ENCODE measurements at places on chromosomes 16 and 17.
A peak's percentile ranks its signal among the peaks of the same experiment; 100 is the strongest.

DNA sequence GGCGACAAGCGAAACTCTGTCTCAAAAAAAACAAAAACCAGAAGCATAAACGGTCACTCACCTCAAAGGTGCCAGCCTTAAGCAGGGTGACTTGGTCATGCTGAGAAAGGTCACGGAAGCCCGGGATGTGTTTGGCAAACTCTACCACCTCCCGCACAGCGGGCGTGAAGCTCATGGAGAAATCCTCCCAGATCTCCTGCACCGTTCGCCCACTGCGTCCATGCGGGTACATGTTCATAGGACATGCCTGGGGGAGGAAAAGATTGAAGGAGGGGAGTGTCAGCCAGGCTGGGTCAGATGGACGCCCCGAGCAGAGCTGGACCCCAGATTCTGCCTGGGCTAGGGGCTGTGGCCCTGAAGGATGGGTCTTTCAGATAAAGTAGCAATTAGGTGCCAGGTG is 5.5 kb downstream of the NR1D1 start:
- DNase-seq = no peak

DNA sequence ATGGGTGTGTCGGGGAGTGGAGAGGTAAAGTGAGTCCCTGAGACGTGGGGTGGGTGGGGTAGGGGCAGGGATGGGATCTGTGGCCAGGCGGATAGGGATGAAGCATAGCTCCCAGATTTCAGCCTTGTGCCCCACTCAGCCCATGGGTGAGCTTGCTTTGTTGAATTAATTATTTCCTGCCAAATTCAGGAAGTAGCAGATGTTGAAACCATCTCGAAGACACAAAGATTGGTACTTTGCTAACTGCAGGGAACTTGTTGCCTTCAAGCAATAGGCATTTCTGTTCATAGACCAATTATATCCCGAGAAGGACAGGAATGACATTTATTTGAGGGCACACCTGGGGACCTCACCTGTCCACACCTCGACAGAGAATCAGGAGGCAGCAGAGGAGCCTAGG is 11.0 kb upstream of the C16orf74 start:
- no peak for DNase-seq

DNA sequence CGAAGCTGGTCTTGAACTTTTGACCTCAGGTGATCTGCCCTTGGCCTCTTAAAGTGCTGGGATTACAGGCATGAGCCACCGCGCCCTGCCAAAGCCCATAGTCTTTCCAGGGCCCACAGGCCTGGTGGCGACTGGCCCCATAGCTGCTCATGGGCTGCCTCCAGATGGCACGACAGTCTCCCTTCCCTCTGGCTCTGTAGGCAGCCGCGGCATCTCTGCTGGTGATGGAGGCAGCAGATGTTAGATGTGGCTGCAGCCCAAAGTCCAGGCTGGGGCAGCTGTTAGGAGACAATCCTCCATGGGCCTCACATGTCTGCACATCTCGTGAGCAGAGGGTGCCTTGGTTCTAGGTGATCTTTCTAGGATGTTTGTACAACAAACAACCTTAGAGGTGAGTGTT is 69.7 kb upstream of the DNAJA2 start:
- no peak for DNase-seq

DNA sequence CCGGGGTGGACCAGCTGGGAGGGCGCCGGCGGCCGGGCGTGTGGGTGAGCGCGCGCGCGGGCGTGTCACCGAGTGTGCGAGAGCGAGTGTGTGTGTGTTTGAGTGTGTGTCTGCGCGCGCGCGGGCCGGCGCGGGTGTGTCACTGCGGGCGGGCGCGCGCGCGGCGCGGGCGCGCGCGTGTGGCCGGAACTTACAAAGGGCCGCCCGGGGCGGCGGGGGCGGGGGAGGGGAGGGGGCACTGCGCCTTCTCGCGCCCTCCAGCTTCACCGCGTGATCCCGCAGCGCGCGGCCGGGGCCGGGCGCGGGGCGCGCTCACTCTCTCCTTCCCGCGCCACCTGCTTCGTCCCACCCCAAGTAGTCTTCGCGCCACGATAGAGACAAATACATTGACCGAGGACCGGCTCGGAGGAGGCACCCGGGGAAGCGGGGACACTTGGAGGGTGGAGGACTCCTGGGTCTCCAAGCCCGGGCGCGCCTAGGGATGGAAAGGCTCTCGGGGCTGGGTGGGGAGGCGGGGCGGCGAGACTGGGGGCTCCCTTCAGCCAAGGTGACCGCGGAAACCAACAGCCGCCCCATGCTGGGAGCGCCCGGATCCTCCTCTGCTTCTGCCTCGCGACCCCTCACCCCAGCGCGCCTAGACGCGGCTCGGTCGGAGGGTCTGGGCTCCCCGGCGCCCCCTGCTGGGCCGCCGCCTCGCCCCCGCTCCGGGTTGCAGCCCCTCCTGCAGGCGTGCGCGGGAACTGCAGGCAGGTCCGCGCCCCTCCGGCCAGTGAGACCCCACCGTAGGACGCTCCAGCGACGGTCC is at the start of gene SRCIN1:
Gene SRCIN1 (minus strand): TSS at position 112 of the 805 bp plus-strand sequence. CDS start 247 bp downstream, outside the sequence.
- DNase-seq = no peak

GRCh38 chr16:69522732-69523404 is 42.9 kb upstream of the NFAT5 start:
- DNase-seq = no peak

- peak; percentile 60 for DNase-seq
Measured at GRCh38 chr17:42673885-42674754, 2.7 kb downstream of the PLEKHH3 start.

DNA sequence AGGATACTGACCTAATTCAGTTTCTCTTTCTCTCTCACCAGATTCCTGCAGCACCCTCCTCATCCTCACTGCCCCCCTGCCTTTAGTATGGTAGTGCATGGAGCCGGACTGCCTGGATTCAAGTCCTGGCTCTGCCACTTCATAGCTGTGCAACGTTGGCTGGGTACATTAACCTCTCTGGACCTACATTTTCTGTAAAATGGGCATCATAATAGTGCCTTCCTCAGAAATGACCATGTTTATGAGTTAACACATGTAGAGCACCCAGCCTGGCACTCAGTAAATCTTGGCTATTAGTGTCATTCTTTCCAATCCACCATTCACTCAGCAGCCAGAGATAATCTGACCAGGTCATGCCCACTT is 7.3 kb downstream of the UNC119 start:
- DNase-seq = no peak

- no peak for DNase-seq
Measured at GRCh38 chr16:56298116-56298515, 106.8 kb downstream of the GNAO1 start.

DNA sequence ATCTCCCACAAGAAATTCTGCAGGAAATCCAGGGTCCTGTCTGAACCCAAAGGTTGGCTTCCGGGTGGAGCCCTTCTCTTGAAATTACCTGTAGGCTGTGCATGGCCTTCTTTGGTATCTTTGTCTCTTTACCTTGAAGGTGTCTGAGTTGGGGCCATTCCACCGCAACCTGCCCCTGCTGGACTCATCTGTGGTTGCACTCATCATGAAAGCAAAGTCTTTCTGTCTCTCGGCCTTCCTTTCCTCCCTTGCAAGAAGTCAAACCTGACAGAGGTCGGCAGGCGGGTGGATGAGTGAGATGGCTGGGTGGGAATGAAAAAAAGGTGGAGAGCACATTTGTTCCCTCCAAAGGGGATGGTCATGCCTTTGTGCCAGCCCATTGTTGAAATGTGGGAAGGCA is 25.1 kb downstream of the SALL1 start:
- DNase-seq = no peak

GRCh38 chr16:23857256-23857880 is 21.6 kb downstream of the PRKCB start:
- no peak for DNase-seq

GRCh38 chr17:56887552-56888467 is 26.0 kb downstream of the TRIM25 start:
- no peak for DNase-seq

DNA sequence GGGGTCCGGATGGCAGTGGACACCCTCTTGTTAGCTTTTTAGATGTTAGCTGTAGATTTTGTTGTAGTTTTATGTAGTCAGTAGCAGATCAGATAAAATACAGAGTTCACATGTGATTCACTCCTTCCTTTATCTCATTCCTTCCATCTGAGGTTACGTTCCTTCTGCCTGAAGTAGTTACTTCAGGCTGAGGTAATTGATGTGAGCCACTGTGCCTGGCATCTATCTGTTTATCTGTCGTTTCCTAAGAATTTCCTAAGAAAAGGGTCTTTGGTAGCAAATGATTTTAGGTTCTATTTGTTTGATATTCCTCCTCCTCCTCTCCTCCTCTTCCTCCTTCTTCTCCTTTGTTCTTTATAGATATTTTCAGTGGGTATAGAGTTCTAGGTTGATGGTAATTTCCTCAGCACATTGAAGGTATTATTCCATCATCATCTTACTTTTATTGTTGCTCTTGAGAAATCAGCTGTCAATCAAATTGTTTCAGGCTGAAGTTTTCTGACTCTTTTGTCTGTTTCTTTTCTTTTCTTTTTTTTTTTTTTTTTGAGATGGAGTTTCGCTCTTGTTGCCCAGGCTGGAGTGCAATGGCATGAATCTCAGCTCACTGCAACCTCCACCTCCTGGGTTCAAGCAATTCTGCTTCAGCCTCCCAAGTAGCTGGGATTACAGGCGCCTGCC is 29.6 kb upstream of the FBXO47 start:
- DNase-seq = no peak

GRCh38 chr16:56608876-56609462 is 585 bp downstream of the MT2A start:
- DNase-seq = no peak

GRCh38 chr16:1221628-1222552 is 3.2 kb downstream of the TPSG1 start:
- no peak for DNase-seq

DNA sequence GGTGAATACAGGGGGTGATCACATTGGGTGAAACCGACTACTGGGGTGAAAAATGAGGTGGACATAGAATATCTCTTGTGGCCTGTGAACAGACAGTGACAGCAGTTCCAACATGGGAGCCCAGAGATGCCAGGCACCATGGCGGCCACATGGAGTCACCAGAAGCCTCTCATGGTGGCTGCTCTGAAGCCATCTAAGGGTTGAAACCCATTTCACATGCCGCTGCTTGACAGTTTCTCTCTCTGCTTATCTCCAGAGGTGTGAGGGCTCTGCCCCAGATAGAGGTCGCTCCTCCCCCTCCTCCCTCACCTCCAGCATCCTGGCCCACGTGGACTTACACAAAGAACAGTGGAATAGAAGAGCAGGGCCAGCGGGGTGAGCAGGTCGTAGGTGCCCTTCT is 37.9 kb upstream of the PIK3R6 start:
- DNase-seq = no peak

DNA sequence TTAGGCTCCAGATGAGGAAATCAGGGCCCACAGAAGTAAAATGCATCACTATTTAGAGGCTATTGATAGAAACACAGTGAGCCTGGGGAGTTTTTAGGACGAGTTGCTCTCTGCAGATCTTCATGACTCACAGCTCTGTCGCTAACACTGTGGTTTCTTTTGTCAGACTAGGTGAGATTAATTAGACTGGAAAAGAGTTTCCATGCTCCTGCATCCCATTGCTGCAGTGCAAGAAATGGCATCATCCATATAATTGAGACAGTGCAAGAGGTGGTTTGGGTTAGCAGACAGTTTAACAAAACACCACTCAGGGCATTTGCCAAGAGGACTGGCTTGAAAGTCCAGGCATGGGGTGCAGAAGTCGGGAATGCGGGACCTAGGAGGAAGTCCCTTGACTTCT is 198.8 kb upstream of the CACNG5 start:
- peak; percentile 89 for DNase-seq

DNA sequence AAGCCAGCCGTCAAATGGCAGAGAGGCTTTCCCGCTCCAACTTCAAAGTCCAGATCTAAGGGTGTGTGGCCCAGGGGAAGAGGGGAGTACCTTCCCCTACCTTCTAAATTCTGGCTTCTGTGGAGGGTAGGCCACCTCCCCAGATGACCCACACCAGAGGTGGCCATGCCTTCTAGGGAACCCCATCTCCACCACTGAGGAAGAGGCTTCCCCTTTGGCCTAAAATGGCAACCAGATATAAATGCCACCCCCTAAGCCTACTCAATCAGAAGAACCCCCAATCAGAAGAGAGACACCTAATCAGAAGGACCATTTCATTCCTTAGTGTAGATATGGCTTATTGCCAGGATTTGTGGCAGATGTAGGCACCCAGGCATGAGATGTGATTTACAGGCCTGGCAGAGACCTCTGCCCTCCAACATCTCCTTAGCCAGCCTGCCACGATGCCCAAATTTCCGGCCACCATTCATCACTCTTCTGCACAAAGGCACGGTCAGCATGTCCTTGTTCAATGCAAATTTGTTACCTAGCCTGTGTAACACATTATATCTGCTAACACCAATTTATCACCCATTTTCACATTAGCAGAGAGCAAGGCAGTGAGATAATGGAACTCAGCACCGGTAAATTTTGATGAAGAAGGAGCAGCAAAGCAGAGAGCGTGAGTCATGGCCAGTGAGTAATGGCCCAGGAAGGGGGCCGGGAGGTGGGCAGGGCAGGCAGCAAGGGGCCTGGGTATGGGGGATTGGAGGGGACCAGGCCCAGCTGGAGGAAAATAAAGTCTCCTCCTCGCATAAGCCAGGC is 1.2 kb upstream of the MGAT5B start:
- peak; percentile 62 for DNase-seq

DNA sequence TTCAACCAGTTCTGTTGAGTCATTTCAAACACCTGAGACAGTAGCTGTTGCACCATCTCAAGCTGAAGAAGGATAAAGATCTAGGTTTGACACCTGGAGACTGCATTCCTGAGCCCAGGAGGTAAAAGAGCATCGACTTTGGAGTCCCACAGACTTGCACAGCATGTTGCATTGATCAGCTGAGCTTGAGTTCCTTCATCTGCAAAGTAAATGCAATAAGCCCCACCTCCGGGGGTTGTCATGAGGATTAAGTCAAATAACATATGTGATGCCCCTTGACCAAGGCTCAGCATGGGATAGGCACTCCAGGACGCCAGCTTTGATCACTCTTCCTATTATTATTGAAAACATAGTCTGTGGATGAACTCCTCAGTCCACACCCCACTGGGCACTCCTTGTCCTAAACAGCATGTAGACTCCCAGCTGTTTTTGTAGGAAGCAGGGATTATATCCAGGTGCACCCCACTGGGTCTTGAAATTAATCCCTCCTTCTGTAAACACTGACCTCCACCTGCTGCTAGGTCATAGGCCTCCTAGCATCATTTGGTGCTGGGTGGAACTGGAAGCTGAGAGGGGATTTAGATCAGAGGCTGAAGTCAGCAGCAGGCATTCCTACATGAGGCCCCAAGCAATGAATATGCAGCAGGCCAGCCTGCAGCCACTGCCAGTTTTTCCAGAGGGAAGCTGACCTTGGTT is 259.0 kb downstream of the HS3ST4 start:
- DNase-seq = no peak

DNA sequence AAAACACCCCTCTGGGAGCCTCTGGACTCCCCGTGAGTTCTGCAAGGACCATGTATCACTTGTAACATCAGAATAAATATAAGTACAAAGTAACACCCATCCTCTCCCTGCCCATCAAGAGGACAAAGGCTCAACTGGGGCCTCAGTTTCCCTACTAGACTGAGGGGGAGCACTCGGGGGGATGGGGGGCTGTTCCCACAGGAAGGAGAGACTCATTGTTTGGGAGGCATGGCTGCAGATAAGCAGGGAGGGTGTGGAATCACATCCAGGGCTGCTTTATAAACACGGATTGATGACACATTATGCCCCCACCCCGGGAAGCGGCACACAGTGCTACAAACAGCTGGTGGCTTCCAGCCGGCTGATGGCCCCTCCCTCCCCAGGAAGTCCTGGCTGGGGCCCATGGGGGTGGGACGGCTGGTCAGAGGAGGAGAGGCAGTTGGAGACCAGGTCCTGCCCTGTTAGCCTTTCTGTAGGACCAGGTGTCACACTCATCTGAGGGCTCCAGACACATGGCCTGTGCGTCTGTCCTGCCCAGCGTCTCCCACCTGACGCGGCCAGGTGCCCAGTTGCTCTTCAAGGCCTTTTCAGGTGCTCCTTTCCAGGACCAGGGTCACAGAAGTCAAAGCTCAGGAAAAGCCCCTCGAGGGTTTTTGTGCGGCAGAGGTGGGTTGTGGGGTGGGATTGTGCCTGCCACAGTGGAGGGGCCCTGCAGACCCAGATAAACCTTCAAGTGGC is 1.3 kb upstream of the MPG start:
- DNase-seq = peak; percentile 73
